Naive thymus-derived CD8-positive, alpha-beta T cell (primary cell): ENCODE measurements at places on chromosomes 16 and 17. TPM values are rescaled to one million over a fixed set of nuclear protein-coding genes. Genes with fewer than 3 reads are reported as not detected.
A peak's percentile ranks its signal among the peaks of the same experiment; 100 is the strongest.

Gene KRTAP4-5
- total RNA-seq, result not detected

Gene VPS4A
- 51.3 TPM for total RNA-seq

Gene APOBR
- 9.0 TPM for total RNA-seq

DNA sequence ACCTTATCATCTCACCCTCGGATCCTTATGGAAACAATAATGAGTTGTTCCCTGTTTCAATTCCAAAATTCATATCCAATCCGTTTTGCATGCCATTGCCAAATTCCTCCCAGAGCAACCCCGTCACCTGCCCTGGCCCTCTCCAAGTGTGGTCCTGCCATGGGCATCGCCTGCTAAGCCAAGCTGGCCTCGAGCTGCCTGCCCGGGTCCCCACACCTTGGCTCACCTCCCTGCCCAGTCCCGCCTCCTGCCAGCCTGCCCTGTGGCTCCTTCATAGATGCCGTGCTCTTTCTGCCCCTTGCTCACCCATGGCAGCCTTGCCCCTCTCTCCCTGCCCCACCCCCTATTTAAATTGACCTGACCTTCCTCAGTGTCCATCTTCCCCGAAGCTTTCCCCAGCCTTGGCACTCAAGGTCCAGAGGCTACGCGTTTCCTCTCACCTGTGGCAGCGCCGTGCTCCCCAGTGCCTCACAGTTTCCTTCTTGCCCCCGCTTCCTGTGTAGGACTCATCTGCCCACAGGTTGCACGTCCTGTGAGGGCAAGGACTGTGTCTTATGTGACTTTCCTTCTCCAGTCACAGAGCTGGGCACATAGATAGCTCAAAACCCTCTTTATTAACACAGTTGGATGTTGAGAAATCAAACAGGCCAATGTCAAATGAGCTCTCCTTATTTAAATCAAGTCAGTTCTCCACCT, 12.7 kb downstream of the MAPT start:
- no peaks in the 10 kb centered on the region for H3K36me3 ChIP-seq
- H3K4me3 ChIP-seq, result peak overlapping the region; percentile 14
- peaks cover 9% of the 10 kb centered on the region for H3K4me1 ChIP-seq
- H3K27me3 ChIP-seq, result peaks cover 10% of the 10 kb centered on the region
- DNase-seq, result no peak
